Activated naive CD4-positive, alpha-beta T cell (primary cell): ENCODE measurements at places on chromosomes 2 and 18.

DNA sequence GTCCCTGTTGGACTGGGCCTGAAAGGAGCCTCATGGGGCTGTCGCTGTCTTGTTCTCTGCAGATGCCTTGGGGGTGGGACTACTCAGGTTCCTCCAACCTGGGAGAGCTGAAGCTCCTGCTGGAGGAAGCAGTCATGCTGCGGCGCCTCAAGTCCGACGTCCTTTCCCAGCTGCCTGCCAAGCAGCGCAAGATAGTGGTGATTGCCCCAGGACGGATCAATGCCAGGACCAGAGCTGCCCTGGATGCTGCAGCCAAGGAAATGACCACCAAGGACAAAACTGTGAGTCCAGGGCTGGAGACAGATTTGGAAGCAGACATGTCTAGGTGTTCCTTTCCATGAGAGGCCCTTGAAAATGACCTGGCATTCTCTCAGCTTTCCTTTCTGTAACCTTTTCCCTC, 38.5 kb downstream of the SMARCAL1 start:
- DNase-seq: no peak

DNA sequence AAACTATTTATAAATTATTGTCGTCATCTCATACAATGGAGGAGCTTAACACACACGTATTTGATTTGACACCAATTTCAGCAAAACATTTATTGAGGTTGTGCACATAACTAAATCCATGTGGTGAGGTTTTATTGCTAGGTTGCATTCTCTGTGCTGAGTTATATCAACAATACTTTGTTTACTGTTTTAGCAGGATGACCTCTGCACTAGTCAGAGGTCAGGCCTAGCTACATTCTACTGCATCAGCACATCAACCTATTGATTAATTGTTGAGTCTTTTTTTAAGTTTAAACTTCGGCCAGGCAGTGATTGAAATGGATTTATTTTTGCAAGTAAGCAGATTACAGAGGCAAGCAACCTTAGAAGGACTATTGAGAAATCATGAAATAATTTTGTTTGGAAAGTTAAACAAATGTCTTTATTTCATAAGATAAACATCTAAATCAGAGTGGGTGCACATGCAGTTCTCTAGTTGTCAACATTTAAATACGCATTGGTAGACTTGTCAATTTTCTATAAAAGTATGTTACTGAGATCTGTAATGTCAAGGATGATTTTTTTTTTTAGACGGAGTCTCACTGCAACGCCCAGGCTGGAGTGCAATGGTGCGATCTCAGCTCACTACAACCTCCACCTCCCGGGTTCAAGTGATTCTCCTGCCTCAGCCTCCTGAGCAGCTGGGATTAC, 75.2 kb upstream of the CD28 start:
- no peak for DNase-seq

DNA sequence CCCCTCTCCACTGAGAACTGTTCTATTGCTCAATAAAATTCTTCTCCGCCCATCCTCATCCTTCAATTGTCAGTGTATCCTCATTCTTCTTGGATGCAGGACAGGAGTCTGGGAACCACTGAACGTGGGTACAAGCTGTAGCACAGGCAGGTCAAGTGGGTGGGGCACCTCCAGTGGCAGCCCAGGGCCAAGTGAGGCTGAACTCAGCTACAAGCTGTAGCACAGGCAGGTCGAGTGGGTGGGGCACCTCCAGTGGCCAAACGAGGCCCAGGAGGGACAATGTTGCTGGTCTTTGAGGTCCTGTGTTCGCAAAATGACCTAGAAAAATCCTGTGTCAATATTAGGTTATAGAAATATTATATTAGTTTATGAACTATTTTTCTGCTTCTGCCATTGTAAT, 352.0 kb downstream of the TMX3 start:
- DNase-seq: no peak

- no peak for DNase-seq
Measured at GRCh38 chr2:234204480-234204879, 154.0 kb downstream of the SPP2 start.

- DNase-seq: no peak
Measured at GRCh38 chr2:67954093-67954748, 108.6 kb downstream of the C1D start.
